Activated T-helper 1 cell treated with Interleukin-2 at 50 U/mL for 16 hours (primary cell): ENCODE measurements at places on chromosomes 1 and 21.

GRCh38 chr1:182649041-182649440, 35.3 kb downstream of the RGS8 start:
- DNase-seq = no peak

GRCh38 chr1:62068978-62069377, 125.7 kb upstream of the L1TD1 start:
- no peak for DNase-seq

- DNase-seq = no peak
Observed at GRCh38 chr1:193113992-193114332, 7.9 kb upstream of the CDC73 start.

DNA sequence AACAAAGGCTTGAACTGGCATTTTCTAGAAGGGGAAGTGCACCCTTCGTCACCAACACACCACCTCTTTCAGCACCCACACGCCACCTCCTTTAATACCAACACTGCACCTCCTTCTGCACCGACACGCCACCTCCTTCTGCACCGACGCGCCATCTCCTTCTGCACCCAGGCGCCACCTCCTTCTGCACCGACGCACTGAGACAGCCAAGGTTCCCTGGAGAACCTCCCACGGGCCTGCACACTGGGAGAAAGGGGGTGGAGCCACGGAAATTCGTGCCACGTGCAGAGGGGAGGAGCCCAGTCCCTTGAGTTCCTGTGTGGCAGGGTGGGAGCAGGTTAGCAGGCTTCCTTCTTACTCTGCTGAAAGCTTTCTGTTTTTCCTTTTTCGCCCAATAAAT, 327.9 kb upstream of the C1orf174 start:
- no peak for DNase-seq

GRCh38 chr1:43559714-43560113, 29.0 kb downstream of the PTPRF start:
- no peak for DNase-seq

DNA sequence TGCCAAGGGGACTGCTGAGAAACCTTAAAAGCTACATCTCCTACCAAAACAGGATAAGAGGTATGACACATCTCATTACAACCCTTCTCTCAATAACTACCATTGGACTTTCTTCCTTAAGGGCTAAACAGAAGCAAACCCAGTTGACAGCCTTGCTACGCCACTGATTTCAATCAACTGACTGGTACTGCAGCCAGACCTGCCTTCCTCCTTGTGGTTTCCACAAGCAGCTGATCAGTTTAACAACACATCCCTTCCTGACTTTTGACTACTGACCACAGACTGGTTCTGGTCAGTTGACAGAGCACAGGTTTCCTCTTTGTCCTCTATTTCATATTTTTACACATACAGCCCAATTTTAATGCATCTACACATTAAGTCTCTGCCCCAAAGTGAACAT, 108.8 kb downstream of the ADAMTS1 start:
- DNase-seq = no peak

GRCh38 chr1:160171354-160171753, 19.0 kb upstream of the CASQ1 start:
- DNase-seq = no peak

- no peak for DNase-seq
Observed at GRCh38 chr1:227790034-227790400, 25.5 kb upstream of the PRSS38 start.

- DNase-seq = no peak
Observed at GRCh38 chr21:15009837-15010363, 54.9 kb downstream of the NRIP1 start.

DNA sequence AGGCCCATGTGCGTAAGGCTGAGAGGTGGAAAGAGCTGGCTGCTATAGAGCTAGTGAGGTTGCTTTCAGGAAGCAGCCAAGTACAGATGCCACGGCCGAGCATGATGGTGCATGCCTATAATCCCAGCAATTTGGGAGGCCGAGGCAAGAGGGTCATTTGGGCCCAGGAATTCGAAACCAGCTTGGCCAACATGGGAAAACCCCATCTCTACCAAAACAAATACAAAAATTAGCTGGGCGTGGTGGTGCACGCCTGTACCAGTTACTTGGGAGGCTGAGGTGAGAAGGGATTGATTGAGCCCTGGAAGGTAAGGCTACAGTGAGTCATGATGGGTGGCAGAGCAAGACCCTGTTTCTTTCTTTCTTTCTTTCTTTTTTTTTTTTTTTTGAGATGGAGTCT, 2.7 kb downstream of the CCDC24 start:
- DNase-seq = no peak

- DNase-seq = no peak
Observed at GRCh38 chr1:1116701-1117468, 996 bp upstream of the C1orf159 start.

GRCh38 chr21:45111703-45112102, 37.3 kb downstream of the ADARB1 start:
- DNase-seq = no peak

DNA sequence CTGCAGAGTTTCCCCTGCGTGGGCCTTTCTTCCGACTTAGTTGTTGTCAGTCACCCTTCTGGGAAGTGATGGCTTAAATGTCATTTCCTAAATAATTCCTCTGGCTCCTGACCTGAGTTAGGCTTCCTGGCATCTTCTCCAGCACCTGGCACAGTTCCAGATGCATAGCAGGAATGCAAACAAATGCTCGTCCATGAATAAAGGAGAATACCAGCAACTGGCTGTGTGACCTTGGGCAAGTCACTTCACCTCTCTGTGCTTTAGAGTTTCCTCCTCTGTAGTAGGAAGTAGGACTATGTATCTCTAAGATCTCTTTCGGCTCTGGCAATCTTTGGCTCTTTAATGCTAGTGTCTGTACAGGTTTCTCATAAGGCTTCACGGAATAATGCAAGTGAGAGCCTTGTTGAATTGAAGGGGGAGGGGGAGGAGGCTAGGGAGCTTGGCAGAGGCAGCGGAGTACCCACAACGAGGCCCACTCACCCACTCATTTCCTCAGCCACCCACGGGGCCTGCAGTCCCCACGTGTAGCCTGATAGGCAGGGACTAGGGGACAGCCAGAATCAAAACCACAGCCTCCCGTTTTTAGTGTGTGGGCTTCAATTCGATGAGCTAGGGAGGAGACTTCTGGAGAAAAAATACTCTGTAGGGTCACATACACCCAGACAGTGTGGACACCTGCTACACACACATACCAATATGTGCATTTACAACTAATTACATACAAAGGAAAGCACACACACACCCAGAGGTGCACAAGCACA, 48.1 kb downstream of the TENT5C start:
- DNase-seq = no peak

GRCh38 chr1:173733912-173734311, 19.1 kb downstream of the KLHL20 start:
- DNase-seq = no peak

DNA sequence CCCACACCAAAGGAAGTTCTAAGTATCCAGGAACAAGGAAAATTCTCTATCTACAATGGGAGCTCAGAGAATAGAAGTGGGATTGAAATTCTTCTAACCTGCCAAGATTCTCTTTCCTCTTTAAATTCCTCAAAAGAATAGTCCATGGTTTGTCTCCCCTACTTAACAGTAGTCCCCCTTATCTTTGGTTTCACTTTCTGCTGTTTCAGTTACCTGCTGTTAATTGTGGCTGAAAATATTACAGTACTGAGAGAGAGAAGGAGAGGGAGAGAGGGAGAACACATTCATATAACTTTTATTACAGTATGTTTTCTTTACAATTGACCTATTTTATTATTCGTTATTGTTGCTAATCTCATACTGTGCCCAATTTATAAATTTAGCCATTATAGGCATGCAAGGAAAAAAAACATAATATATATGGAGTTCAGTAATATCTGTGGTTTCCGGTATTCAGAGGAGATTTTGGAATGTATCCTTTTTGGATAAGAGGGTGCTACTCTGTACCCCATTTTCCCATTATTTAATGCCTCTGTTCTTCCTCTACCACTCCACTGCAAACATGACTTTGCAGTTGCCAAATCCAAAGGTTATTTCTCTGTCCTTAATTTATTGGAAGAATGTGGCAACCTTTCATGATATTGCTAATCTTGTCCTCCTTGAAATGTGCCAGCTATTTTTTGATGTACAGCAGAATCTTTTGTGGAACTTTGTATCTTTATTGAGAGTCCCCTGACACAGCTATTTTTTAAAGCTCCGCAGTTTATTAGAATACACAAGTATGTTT, 68.0 kb downstream of the USP25 start:
- DNase-seq = no peak

GRCh38 chr1:210949039-210949438, 184.9 kb downstream of the KCNH1 start:
- DNase-seq = no peak

GRCh38 chr1:38527373-38527966, 332.1 kb downstream of the RRAGC start:
- DNase-seq = peak; percentile 3

- DNase-seq = peak; percentile 10
Observed at GRCh38 chr21:25999921-26000582, 170.5 kb downstream of the APP start.

- DNase-seq = no peak
Observed at GRCh38 chr1:222018041-222018440, 276.2 kb upstream of the DUSP10 start.

GRCh38 chr1:211376807-211377470, 50.3 kb downstream of the TRAF5 start:
- DNase-seq = no peak

DNA sequence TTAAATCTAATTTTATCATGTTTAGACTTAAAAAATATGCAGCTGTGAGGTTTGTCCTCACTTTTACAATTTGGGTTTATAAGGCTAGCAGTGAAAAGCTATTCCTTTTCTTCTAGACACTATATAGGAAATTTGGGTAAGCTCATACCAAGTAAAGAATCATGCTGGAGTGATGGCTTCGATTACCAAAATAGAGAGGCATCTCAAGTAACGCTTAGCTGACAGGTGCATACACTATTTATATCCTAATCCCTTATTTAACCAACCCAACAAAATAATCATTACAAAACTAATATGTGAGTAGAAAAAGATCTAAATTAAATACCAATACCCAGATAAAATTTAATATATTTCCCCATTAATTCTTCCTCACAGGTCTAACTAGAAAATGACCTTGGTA, 193.2 kb downstream of the LHX8 start:
- DNase-seq = no peak

GRCh38 chr1:150002217-150002616, 8.3 kb downstream of the OTUD7B start:
- DNase-seq = no peak

- DNase-seq = no peak
Observed at GRCh38 chr1:174652569-174653280, 205.0 kb downstream of the GPR52 start.

DNA sequence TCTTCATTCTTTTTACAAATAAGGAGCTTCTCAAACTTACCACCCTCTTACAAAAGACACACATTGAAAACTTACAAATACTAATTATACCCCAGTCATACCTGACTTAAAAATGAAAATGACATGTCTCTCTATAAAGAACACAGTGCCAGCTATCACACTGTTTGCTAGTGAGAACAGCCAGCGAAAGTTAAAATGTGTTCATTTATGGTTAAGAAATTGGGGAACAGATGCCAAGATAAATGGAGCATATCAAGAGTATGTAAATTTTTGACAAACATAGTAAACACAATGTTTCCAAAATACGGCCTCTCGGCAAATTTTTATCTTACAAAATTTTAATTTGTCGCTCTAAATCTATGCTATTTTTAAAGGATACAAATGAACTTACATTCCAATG, 1422.9 kb downstream of the KCNT2 start:
- no peak for DNase-seq

GRCh38 chr1:162951553-162952315, 90.8 kb upstream of the CCDC190 start:
- no peak for DNase-seq

GRCh38 chr1:164648636-164649035, 89.7 kb downstream of the PBX1 start:
- no peak for DNase-seq

GRCh38 chr1:32393832-32394140, 455 bp downstream of the BSDC1 start:
- DNase-seq = no peak

GRCh38 chr1:66546047-66546810, 12.3 kb downstream of the SGIP1 start:
- no peak for DNase-seq

GRCh38 chr1:198850196-198850595, 211.4 kb downstream of the PTPRC start:
- no peak for DNase-seq

DNA sequence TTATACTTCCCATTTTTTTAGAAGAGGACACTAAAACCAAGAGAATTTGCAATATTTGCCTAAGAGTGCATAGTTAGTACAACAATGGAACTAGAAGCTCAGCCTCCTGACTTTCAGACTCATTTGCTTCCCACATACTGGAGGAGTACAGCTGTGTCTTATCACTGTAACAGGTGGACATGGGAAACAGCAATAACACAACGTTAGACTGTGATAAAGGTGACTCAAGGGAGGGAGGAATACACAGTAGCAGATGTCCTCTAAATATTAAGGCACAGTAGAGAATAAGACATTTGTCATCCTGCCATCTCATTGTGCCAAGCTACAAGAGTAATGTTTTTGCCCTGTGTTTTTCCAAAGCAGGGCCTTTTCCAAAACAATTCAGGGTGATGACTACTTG, 55.4 kb upstream of the JAK1 start:
- DNase-seq = no peak

DNA sequence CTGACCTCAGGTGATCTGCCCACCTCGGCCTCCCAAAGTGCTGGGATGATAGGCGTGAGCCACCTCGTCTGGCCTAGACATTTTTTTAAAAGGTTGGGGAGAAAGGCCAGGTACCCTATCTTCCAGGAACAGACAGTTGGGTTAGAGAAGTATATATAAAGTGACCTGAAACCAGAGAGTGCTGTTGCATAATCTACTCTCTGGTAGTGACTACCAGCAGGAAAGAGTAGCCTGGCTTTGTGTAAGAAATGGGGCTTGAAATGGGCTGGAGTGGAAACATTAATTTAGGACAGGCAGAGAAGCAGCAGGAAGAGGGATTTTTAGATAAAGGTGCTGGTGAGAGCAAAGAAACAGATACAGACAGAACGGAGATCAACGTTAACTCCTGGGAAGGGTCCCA, 125.8 kb upstream of the HOOK1 start:
- DNase-seq = no peak

- no peak for DNase-seq
Observed at GRCh38 chr1:186864296-186864695, 35.5 kb downstream of the PLA2G4A start.

GRCh38 chr1:201883266-201883665, 5.4 kb upstream of the SHISA4 start:
- no peak for DNase-seq

DNA sequence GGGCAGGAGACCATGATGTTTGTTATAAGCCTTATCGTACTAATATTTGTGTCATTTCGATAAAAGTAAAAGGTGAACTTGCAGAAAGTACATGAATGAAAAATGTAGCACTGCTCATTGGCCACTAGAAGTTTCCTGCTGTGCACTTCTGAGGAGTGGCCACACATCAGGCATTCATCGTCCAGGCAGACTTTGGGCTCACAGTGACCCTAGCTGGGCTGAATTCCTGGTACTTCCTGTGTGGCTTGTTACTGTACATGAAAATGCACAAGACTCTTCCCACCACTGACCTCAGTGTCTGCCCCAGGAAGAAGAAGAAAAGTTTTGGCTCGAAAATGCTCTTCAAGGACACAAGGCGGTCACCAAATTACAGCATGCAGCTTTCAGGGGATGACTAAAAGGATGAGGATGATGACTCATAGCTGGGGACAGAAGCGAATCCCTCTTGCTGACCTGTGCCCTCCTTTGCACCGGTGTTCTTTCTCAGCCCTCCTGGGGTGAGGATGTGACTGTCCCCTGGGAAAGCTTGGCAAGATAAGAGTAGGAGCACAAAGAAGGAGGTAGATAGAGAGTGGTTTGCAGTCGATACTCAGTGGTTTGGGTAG, 252.4 kb upstream of the KAZN start:
- DNase-seq = no peak

- no peak for DNase-seq
Observed at GRCh38 chr1:222026280-222026679, 284.4 kb upstream of the DUSP10 start.
